ENCODE measurements at places on chromosomes 16 and 17. TPM values are rescaled to one million over a fixed set of nuclear protein-coding genes. Genes with fewer than 3 reads are reported as not detected.

Gene INCA1
- total RNA-seq, result 2.2 TPM

Gene NEK8
- total RNA-seq, result 4.3 TPM

Gene RMI2
- total RNA-seq, result 5.6 TPM

Gene SLC22A31
- total RNA-seq, result 6.8 TPM

Gene NCBP3
- total RNA-seq, result 29.1 TPM

Gene ASGR1
- 9.0 TPM for total RNA-seq

Gene MCRIP2
- total RNA-seq, result 59.8 TPM

Gene GJD3
- 1.1 TPM for total RNA-seq

Gene KCNG4
- not detected for total RNA-seq

Gene UTS2R
- not detected for total RNA-seq

Gene ADAM11
- 0.21 TPM for total RNA-seq

Gene EPX
- total RNA-seq, result not detected

Gene SLC5A10
- total RNA-seq, result not detected

Gene DLX3
- total RNA-seq, result 0.04 TPM

Gene PPL
- 26.5 TPM for total RNA-seq

Gene PLD6
- total RNA-seq, result 9.7 TPM

Gene PLA2G10
- not detected for total RNA-seq

Gene NGFR
- 0.04 TPM for total RNA-seq

Gene MARCHF10
- total RNA-seq, result 1.3 TPM

Gene TVP23A
- 0.21 TPM for total RNA-seq

Gene CD300LG
- not detected for total RNA-seq

Gene NPTX1
- 0.07 TPM for total RNA-seq

Gene ARL5C
- not detected for total RNA-seq

Gene MYCBPAP
- 0.14 TPM for total RNA-seq

Gene SLC5A2
- 0.04 TPM for total RNA-seq

Gene TNRC6C
- 5.3 TPM for total RNA-seq

Gene EFCAB13
- 9.2 TPM for total RNA-seq

Gene CCL16
- not detected for total RNA-seq

Gene TRAF4
- total RNA-seq, result 174 TPM
